ENCODE measurements at places on chromosomes 12 and 14. TPM values are rescaled to one million over a fixed set of nuclear protein-coding genes. Genes with fewer than 3 reads are reported as not detected.

DNA sequence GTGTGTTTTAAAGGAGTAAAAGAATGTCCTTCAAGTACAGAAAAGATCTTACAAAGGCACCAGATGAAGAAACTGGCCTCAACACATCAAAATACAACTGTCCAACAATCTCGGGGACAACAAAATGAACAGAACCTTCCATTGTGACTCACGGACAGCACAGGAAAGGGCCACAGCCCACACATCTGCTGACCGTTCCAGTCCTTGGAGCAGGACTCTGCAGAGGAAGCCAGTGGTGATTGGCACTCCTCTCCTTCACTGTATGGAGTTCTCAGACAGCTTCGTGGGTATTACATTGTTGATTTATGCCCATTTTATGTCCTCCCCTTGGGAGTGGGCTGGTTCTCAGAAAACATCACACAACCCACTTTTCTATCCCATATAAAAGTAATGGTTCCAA lies 32.5 kb upstream of the TC2N start:
- no peak for DNase-seq

GRCh38 chr14:101185073-101185835 lies 281.7 kb upstream of the RTL1 start:
- no peak for DNase-seq

GRCh38 chr14:101855958-101856357 lies 94.4 kb downstream of the PPP2R5C start:
- DNase-seq: no peak

- no peak for DNase-seq
These were observed at the start of gene BIN2 for GRCh38 chr12:51323966-51324895. BIN2 (minus strand) TSS chr12:51324174; CDS start chr12:51324102, 72 bp downstream.

GRCh38 chr12:98217257-98217656 lies 298.1 kb upstream of the TMPO start:
- DNase-seq: no peak

The SYNE3 gene
- total RNA-seq: 2.8 TPM

Measured in MG63 (cell line).